ENCODE measurements at places on chromosomes 2 and 18.

GRCh38 chr2:238945433-238946150 lies 97.7 kb downstream of the TWIST2 start:
- DNase-seq: no peak

DNA sequence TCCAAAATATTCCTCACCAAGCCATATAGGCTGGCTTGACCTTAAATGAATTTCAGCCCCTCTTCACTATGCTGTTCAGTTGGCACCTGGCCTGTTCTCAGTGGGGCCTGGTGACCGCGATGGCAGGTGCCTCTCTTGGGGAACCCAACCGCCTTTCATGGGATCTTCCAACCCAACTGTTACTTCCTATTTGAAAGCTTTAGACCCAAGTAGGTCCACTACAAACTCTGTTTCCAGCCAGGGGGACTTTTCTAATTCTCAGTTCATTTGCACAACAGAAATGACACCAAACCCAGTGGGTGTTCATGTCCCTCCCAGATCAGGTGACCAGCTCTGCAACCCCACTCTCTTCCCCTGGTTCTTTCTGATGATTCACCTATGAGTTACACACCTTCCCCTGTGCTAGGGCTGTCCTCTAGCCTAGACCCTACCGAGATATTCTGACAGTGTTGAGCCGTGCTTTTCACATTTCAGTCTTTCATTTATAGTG lies 35.6 kb upstream of the NDUFV2 start:
- no peak for DNase-seq

DNA sequence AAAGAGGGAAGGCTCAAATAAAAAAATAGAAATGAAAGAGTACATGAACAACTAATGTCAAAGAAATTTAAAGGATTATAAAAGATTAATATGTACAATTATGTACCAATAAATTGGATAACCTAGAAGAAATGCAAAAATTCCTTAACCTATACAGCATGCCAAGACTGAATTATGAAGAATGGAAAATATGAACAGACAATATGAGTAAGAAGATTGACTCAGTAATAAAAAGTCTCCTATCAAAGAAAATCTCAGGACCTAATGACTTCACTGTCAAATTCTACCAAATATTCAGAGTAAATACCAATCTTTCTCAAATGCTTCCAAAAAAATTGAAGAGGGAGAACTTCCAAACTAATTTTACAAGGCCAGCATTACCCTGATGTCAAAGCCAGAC lies 120.2 kb upstream of the SPOPL start:
- DNase-seq: no peak

GRCh38 chr18:48996041-48996440 lies 45.3 kb upstream of the SMAD7 start:
- no peak for DNase-seq

DNA sequence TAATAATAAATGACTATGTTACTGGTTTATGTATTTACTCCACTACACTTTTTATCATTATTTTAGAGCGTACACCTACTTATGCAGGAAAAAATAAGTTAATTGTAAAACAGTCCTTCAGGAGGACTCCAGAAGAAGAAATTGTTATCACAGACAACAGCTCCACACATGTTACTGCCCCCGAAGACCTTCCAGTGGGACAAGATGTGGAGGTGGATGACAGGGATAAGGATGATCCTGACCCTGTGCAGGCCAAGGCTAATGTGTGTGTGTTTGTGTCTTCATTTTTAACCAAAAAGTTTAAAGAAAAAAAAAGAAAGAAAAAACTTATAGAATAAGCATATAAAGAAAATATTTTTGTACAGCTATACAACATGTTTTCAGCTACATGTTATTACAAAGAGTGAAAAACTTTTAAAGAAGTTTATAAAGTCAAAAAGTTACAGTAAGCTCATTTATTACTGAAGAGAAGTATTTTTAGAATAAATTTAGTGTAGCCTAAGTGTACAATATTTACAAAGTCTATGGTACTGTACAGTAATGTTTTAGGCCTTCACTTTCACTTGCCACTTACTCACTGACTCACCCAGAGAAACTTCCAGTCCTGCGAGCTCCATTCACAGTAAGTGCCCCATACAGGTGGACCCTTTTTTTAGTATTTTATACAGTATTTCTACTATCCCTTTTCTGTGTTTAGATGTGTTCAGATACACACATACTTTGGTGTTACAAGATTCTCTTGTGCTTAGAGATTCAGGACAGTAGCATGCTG lies 7.5 kb downstream of the TGFBRAP1 start:
- DNase-seq: no peak

- DNase-seq: no peak
Observed at GRCh38 chr18:32379891-32380290, 90.8 kb downstream of the GAREM1 start.

DNA sequence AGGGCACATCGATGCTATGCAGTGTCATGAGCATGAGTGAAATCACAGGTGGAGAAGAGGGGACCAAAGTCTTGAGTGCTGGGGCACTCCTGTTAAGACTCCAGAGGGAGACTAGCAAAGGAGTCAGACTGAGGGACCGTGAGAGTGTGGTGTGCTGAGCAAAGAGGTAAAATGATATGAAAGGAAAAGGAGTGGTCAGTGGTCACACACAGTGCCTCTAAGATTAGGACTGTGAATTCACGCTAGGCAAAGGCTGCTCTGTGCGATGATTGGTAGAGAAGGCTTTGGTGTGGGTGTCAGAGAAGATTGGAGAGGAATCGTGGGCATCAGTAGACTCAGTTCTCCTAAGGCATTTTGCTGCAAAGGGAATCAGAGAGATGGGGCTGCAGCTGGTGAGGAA lies 12.8 kb downstream of the SOCS6 start:
- DNase-seq: no peak

GRCh38 chr18:45525301-45525700 lies 90.0 kb upstream of the SLC14A2 start:
- DNase-seq: no peak

- no peak for DNase-seq
Observed at GRCh38 chr2:18677280-18677679, 87.9 kb upstream of the NT5C1B start.

- DNase-seq: no peak
Observed at GRCh38 chr2:200618590-200619021, 32.8 kb downstream of the AOX1 start.

DNA sequence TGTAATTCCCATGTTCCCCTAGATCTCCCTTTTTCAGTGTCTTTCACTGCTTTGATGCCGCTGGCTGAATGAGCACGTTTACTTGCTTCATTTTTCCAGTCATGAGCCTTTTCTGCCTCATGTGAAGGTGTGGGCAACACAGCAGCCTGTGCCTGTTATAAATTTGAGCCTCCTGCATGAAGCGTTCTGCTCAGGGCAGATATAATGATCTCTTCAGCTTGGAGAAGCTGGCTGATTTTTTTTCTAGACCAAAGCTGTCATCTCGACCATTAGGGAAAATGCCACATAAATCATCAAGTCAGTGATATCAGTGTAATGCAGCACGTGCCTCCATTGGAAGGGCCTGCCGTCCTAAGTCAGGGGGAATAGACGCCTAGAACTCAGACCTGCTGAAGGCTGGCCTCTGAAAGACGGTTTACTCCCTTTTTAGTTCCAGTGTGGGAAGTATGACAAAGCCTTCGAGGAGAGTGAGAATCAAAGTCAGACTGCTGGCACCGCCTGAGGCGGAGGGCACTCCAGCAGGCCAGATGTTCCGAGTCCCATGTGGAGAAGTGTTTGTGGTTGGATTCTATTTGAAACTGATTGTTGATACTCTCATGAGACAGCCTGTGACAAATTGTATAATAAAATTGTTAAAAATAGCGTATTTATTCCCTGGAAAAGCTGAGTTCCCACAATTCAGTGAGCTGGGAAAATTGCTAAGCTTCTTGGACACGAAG lies 196.5 kb downstream of the MYO1B start:
- no peak for DNase-seq

GRCh38 chr2:49515996-49516782 lies 361.9 kb upstream of the FSHR start:
- DNase-seq: no peak

DNA sequence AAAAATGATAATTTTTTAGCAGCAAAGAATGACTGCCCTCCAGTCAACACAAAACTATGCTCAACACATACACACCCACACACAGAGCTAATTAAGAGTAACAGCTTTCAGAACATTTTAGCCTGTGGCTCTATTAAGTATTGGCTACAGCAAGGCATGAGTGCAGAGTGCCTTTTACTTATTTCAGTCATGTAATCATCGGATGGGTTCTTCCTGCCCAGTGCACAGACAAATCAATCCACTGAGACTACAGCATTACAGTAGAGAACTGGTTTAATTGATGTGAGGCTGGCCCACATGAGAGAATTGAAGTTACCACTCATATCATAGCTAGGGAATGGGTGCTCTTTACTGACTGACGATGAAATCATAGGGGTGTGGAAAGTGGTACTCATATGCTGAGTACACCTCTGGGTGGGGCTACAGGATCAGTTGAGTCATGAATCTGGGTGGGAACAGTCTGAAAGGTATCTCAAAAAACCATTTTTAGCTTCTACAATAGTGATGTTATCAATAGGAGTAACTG lies 241.0 kb downstream of the FSIP2 start:
- no peak for DNase-seq

DNA sequence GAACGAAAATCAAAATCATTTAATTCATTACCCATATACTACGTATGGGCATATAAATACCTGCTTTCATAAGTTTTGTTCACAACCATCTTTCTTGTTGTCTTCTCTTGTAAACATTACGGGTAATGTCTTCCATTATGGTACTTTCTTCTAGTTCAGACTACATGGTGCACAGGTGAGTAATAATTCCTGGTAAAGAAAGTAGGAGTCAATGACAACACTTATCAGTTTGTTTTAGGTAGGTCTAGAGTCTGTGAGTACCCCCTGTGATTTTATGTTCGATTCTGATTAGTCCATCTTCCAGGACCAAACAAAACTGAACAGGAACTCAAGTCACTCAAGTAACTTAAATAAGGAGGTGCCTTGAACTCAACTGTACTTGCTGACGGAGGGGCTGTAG lies 25.2 kb upstream of the CTLA4 start:
- DNase-seq: no peak

DNA sequence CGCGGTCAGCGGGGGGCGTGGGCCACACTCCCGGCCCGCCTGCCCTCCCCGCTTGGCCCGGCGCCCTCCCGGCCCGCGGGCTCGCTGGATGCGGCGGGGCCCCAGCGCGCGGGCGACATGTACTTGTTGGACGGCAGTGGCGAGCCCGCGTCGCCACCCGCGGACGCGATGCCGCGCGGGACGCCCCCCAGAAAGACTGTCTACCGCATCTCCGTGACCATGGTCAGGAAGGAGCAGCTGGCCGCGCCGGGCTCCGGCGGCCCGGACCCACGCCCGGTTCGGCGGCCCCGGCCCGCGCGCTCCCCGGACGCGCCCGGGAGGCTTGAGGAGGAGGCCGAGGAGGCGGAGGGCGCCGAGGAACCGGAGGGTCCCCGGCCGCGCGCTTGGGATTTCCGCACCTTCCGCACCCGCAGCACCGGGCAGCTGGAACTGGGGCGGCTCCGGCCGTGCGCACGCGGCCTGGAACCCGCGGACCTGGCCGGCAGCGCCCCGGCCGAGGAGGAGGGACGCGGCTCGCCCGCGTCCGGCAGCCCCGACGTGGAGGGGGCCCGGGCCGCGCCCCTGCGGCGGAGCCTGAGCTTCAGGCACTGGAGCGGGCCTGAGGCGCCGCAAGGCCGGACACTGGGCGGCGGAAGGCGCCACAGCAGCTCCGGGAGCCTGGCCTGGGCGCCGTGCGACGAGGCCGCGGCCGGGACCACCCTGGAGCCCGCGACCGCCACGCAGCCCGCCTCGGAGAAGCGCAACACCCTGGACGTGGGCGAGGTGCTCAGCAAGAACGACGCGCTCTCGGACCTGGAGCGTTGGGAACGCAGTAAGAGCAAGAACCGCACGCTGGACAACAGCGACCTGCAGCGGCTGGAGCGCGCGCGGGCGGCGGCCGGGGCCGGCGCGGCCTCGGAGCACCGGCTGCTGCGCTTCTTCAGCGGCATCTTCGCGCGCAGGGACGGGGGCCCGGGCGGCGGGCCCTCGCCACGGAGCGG lies 176.4 kb downstream of the AGAP1 start:
- no peak for DNase-seq

- no peak for DNase-seq
Observed at GRCh38 chr2:135475128-135475527, 55.9 kb downstream of the ZRANB3 start.

DNA sequence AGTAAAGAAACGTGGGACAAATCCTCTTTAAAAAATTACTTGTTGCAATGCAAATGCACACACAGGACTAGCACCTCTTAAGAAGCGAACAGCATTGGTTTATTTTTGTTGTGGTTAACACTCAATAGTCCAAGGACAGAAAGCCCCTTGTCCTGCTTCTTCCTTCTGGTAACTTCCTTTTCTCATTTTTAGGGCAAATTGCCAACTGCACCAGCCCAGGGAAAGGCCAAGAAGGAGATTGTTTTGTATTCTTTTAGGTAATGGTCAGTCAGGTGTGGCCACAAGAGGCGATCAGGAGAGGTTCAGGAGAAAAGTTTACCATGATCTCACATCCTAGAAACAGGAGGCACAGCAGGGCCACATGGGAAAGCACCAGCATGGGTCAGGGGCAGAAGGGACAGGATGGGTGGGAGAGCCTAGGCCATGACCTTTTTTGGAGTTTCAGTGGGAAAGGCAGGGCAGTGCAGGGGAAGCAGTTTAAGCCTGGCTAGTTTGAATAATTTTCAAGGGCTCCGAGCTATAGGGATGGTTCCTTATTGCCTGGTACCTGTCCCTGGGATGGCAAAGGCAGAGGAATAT lies 73.0 kb downstream of the CHRNA1 start:
- DNase-seq: no peak

GRCh38 chr18:21652073-21652472 lies 40.0 kb downstream of the SNRPD1 start:
- no peak for DNase-seq

DNA sequence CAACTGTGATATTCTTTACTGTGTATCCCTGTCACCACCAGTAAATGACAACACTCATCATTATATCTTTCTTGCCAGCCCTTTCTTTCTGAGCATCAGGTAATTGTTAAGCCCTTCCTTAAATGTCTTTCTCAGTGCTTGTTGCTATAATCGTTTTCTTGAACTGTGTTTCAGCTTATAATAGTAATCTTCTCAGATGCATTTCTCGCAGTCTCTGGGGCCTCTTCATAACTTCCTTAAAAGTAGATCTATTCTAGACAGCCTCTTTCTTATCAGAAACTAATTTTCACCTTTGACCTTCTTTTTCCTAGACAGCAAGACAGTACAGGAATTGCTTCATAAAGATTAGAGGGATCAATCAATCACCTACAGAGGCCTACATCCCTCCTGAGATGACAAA lies 648.1 kb downstream of the CPS1 start:
- no peak for DNase-seq

DNA sequence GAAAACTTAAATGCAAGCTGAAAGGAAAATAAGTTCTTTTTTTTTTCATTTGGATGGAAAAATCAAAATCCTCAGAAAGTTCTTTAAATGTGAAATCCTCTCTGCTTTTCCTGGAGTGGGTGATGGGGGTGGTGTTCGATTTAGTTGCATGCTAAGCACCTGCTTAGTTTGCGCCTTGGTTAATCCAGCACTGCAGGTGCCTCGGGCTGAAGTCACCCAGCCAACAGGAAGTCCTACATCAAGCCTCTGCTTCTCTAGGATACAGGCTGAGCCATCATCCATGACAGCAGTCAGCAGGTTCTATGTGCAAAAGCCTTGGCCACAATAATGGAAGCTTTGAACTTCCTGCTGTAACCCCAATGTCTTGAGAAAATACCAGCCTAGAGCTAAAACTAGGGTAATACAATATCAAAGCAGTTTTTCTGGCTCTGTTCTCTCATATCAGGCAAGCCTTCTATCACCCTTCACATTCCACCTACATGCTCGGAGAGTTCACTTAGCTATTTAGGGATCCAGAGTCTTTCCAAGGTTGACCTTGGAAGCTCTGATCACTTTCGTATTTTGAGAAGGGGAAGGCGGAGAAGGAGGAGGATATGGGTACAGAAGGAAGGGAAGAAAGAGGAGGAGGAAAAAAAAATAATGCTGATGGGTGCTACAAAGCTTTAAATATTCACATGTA lies 116.1 kb upstream of the LRRTM1 start:
- no peak for DNase-seq

Measured in activated CD8-positive, alpha-beta memory T cell treated with anti-CD3 and anti-CD28 coated beads for 4 hours (primary cell).